ENCODE measurements at places on chromosomes 5 and 9.

DNA sequence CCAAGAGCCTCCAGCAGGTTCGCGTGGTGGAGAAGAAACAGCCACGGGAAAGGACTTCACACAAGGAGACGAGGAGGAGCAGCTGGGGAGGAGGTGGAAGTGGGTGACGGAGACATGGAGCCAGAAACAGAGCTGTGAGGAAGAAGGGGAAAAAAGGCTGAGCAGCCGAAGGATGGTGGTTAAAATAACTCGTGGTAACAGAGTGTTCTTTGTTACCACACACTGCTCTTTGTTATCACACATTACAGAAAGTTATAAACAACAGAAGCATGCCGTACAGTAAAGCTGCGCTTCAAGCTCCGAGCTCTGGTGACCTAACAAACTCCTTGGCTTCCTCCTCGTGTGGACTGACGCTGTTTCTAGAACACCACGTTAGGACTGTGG lies 215.4 kb downstream of the GLIS3 start:
- no peak for DNase-seq

DNA sequence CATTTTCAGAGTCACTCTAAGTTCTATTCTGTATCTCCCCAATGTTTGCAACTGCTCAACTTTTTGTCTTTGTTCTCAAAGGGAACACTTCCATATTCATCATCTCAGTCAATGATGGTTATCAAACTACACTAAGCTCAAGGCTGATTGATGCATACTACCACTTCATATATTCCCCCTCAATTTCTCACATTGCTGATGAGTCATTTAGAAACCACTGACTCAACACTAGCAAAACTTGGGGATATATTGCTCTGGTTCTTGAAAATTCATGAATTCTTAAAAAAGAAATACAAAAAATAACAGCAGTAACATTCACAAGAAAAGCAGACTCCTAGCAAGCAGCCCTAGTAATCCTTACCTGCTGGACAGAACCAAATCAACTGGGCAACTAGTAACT lies 52.2 kb downstream of the ABHD17B start:
- DNase-seq: no peak

DNA sequence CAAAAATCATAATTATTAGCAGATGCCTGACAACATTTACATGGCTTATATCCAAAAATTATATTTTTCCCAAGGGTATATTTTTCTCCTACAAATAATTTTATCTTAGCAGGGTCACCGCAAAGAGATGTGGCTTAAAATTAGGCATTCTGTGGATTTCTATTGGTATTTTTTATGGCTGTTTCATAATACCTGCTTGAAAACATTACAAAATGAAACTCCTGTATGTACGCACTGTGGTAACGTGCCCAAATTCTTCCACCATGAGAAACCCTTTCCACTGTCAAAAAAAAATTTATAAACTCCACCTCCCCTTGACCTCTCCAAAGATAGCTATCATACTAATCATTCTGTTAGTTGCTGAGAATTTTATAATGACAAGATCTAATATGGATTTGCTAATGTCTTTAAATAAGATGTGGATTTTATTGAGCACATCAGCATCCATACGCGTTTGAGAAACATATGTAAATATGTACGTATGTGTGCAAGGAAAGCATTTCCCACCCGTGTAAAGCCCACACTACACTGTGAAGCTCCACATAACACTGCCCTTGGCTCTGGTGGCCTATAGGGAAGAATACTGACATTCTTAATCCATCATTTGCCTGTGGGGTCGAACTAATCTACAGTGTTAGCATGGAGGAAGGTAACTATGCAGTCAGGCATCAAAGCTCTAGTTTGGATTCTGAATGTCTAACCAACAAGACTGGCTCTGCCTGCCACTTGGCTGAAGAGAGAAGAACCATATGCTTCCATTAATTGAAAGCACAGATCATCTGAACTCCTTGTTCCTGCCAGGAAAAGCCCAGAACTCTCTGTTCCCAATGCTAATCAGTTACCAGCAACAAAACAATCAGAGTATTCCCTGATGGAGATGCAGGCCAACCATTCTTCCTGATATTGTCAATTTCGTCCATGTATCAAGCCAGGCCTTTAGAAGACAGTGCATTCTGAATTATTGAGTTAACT lies 244.7 kb downstream of the SPOCK1 start:
- peak; percentile 68 for DNase-seq

GRCh38 chr5:106262395-106262794 lies 1408.3 kb downstream of the EFNA5 start:
- no peak for DNase-seq

- peak; percentile 93 for DNase-seq
Measured at GRCh38 chr9:129752900-129753729, at the start of gene PTGES. PTGES (minus strand) TSS chr9:129753042; CDS start chr9:129753012, 30 bp downstream.

GRCh38 chr5:173963182-173963838 lies 25.7 kb upstream of the C5orf47 start:
- DNase-seq: peak; percentile 85

GRCh38 chr5:129362456-129362855 lies 97.6 kb upstream of the ADAMTS19 start:
- DNase-seq: no peak

GRCh38 chr9:111484572-111484894 lies 350 bp upstream of the ECPAS start:
- DNase-seq: no peak

- no peak for DNase-seq
Measured at GRCh38 chr5:38456657-38457399, 99.6 kb downstream of the LIFR start.

DNA sequence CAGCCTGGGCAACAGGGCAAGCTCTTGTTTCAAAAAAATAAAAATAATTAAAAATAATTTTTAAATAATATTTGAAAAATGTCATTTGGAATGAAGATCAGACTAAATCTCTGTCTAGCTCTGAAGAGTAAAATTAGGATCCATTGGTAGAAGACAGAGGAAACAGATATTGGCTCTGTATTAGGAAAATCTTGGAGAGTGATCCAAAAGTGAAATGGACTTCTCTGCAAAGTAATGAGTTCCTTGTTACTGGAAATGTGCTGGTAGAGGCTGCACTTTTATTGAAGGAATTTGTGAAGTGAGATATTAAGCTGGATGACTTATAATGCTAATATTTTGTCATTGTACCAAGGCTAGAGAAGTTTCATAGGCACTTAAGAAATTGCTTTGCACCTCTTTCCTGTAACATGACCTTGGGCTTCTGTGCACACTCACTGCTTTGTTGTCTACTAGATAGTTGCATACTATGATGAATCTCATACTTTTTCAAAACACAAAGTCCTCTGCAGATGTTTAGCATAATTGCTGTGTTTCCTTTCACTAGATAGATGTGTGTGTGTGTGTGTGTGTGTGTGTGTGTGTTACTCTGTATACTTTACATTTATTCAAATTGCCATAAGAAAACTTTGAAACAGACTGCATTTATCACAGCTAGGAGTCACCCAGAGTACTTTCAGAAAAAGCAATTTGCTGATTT lies 13.1 kb downstream of the THBS4 start:
- no peak for DNase-seq

GRCh38 chr5:151904909-151905308 lies 19.7 kb downstream of the GLRA1 start:
- DNase-seq: no peak

DNA sequence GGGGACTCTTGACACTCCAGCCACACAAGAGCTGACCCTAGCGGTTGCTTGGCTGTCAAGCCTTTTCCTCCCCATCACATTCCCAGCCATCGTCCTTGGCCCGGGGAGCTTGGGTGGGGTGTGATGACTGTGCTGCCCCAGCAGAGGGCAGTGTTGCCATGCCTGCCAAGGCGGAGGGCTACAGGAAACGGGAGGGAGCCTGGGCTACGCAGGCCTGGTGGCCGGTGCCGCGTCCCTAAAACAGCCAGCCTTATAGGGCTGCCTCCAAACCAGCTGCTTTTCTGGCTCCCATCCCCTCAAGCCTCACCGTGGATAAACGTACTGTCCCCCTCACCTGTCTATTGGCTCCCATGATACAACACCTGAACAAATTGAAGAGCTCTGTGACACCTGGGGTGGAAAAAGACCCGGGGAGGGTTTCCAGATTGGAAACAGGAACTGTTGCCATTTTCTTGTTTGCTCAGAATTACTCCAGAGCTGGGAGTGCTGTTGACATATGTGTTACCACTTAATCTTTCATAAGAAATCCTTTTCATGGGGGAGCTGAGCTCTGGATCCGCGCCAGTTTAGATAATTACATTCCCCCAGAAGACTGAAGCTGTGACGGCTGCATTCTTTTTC lies 72.8 kb upstream of the ASTN2 start:
- DNase-seq: peak; percentile 89

GRCh38 chr5:97842687-97843086 lies 659.6 kb upstream of the RIOK2 start:
- no peak for DNase-seq

GRCh38 chr5:135008556-135008955 lies 25.5 kb downstream of the PITX1 start:
- peak; percentile 5 for DNase-seq

DNA sequence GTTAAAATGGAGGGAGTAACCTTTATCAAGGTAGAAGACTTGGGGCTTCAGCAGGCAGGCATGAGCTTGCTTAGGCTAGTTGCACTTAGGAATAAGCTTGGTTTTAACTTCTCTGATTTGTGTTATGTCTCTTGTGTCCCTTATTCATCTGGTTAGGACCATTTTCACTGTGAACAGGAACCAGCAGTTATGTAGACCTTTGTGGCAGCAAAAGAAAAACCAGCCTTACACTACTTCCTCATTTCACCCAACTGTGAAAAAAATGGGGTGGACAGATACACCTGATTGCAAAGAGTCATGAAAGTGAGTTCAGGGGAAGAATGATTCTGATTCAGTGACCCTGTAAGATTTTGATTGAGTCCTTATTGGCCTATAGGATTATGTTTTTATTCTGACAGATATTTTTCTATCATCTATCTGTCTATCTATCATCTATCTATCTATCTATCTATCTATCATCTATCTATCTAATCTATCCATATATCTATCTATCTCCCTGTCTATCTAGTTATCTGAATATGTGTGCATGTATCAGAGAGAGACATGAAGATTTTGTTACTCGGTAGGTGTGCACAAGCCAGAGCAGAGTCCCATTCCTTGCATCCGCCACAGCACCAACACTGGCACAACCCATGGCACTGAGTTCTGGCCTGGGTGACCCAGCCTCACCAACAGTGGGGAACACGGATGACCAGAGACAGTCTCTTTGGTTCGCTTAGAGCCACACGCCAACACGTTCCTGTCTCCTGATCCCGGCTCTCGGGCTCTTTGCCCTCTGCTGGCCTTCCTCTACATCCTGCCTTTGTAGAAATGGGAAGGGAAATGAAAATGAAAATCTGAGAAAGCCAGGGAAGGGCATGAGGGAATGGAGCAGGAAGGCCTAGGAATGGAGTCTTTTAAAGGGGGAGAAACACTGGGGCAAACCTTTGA lies 1.3 kb upstream of the ZNF366 start:
- no peak for DNase-seq

GRCh38 chr5:141835928-141836670 lies 42.1 kb downstream of the PCDH1 start:
- no peak for DNase-seq

DNA sequence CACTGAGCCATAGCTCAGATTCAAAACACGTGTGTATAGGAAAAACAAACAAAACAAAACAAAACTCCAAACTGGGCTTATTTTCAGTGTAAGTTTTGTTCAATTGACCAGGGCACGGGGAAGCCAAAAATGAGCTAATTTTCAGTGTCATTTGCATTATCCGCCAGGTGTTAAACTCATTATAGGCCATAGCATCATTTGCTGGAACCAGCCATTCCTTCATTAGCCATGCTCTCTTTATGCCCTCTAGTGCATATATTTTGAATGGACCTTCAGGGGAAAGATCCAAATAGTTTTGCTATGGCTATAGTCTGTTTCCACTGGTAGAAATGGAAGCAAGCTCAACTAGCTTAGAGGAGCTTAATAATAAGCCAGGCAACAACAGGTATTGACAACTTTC lies 1205.2 kb upstream of the DMAC1 start:
- DNase-seq: no peak

DNA sequence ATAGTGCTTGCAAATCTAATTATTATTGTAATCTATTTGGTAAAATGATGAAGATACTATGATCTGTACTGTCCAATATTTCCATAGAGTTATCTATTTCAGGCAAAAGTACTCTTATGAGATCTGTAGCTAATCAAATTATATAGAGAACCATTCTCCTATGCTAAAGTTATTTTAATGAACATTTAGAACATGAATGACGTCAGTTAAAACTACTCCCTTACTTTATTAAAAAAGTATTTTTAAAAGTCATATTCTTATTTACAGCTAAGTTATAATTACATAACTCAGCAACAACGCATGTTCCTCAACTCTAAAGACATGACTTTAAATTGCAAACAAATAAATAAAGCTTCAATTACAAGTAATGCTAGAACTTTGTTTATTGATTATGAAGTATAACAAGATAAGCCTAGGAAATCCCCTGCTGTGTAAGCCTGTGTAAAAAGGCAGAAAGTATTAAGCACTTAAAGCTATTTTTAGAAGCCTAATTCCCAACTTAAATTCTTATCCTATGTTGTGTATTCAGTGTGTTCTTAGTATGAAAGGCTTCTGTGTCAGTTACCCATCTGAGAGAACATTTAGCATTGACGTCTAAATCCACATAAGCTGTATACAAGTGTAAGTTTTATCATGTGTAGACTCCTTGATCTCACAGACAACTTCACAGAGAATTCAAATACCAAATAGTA lies 285.7 kb downstream of the HCN1 start:
- no peak for DNase-seq

DNA sequence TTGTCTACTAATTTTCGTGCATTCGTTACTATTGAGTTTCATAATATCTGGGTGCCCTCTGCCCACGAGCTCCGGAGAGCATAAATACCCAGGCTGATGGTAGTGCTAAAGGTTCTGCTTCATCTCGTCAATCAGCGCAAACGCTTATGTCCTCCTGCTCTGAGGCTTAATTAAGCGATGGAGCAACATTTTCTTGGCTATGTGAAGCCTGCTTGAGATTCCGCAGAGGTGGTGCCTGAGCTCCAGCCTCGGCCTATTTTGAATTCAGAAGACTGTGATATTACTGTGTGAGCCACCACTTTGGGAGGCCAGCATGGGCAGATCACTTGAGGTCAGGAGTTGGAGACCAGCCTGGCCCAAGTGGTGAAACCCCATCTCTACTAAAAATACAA lies 44.8 kb downstream of the ANXA2R start:
- DNase-seq: no peak

GRCh38 chr9:5186416-5187169 lies 1.2 kb upstream of the INSL6 start:
- peak; percentile 70 for DNase-seq

DNA sequence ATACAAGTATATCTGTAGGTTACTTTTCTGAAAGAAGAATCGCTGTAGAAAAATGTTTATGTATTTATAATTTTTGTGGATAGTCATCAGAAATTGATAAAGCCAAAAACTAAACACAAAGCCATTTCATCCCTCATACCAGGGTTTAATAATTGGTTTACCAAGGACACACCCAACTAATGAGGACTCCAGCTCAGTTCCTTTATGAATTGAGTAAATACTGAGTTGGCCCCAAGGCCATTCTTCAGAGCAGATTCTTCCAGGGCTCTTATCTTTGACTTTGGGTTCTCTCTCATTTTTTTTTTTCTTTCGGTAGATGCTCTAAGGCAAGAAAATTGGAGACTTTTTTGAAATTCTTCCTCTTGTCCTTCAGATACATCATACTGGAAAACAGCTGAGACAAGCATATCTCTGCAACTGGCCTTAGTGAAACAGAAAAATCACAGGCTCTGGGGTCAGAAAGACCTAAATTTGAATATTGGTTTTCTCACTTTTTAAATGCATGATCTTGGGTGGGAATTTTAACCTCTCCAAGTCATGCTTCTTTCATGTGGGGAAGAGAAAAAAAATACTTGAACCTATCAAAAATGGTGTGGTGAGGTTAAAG lies 401.8 kb downstream of the ARHGEF28 start:
- DNase-seq: no peak

Measured in AG20443 (cell line).